ENCODE measurements at places on chromosomes 5 and 9.

DNA sequence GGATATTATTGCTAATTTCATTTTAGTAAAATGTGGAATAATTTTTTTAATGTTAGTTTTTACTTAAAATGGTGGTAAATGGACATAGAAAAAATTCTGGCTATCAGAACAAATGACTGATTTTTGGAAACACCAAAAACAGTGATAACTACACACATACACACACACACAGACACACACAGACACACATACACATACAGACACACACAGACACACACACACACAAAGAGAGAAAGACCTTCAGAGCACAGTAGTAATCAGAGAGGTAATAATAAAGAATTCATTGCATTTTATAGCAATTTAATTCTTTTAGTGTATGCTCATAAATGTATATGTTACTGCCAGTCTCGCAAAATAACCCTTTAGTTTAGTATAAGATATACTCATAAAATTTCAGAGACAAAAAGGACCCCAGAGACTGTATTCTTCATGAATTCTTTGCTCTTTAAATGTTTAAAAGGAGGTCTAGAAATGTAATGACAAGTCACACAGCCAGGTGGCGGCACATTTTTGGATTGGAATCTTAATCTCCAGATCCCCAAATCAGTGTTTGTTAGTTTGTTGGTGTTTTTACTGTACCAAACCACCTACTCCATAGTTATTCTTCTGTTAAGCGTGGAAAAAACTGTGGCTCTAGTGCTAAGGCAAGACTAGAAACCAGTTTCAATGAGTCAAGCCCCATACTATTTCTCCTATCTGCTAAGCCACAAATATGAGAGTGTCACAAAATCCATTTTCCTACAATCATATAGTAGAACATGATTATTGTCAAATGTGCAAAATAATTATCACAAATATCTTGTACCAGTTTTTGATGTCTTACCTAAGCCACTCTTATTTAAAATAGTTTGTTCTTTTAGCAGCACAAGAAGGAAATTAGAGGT is 109.9 kb downstream of the EDIL3 start:
- peak; percentile 71 for DNase-seq

GRCh38 chr5:72587661-72588308 is 80.6 kb upstream of the ZNF366 start:
- peak; percentile 16 for DNase-seq

DNA sequence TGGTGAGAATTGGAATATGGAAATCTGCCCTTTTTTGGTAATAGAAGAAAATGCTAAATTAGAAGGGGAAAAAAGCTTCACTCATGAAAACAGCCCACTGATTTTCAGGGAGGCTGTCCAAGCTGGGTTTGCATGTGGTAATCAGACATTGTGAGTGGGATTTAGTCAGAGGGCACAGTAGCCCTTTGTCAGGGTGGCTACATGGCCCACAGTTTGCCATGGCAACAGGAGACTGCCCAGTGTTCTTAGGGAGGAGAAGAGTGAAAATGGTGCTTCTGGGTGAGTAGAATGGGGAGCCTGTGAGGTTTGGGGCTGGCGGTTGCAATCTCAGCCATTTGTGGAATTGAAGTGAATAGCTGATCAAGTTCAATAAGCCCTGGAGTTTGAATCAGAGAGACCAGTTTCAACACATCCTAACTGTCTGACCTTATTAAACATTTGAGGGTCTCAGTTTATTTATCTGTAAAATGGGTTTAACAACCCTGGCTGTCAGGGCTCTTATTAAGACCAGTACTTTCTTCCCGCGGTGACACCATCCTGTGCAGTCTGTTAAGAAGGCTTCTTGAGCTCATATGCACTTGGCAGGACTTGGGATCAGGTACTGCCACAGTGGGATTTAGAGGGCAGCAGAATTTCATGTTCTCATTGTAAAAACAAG is 107.6 kb upstream of the TNC start:
- DNase-seq = no peak

DNA sequence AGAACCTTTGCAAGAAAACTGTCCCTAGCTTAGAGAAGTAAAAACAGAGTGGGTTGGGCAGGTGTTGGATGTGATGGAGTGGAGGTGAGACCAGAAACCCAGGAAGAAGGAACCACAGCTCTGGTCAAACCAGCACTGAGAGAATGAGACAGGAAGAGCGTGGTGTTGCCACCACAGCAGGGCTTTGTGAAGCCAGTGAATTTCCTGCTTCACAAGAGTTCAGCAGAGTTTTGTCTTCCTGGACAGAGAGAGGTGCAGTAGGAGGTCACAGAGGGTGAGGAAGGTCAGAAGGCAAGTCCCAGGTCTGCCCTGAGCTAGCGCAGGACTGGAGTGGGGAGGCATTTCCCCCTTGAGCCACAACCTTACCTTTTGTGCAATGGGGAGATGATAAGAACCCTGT is 2306.2 kb upstream of the ACO1 start:
- no peak for DNase-seq

DNA sequence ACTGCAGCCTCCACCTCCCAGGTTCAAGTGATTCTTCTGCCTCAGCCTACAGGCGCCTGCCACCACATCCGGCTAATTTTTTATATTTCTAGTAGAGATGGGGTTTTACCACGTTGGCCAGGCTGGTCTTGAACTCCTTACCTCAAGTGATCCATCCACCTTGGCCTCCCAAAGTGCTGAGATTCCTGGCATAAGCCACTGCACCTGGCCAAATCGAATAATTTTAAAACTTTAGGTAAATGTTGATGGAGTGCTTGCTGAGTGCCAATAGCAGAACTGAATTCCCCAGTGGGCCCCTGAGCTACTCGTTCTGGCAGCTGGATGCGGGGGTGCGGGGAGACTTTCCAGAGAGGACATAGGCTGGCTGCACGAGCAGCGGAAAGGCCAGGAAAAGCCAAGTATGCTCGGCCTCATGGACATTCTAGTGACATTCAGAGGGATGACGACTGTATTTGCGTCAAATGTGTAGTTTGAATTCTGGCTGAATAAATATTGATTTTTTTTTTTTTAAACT is 16.8 kb downstream of the TRAF2 start:
- no peak for DNase-seq

DNA sequence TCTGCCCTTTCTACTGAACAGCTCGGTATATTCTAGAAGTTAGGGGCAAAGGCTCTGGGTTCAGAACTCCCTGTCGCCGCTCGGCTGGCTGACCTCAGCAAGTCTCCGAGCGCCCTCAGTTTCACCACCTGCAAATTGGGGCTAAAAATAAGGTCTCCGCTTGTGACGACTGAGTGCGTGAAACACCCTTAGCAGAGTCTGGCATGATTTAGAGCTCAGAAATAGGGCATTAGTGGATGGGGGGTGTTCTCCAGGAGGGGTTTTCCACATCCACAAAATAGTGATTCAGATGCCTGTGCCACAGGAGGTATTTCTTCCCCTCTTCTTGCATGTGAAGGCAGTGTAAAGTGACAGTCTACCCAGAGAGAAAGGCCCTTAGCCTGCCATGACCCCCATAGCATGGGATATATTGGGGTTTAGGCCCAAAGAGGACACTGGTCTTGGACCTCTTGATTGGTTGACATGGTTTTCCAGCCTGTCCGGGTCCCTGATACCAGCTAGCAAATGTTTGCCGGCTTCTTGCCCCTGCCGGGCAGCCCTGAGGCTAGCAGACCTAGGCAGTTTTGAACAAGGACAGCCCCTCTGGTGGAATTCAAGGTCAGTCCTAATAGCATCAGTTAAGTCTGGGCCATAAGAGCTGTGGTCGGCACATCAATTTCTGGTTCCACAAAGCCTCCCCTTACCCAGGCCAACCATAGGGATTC is 1.4 kb downstream of the ERGIC1 start:
- no peak for DNase-seq

- no peak for DNase-seq
Measured at GRCh38 chr5:28448791-28449190, 1410.4 kb upstream of the CDH9 start.

All from NCI-H82 (cell line).